ENCODE measurements at places on chromosomes 3 and 15. TPM values are rescaled to one million over a fixed set of nuclear protein-coding genes. Genes with fewer than 3 reads are reported as not detected.

- no peaks in the 10 kb centered on the region for H3K4me1 ChIP-seq
- no peak overlapping the region for H3K27ac ChIP-seq
- no peaks in the 10 kb centered on the region for H3K27me3 ChIP-seq
- DNase-seq, result no peak
- no peak overlapping the region for H3K4me3 ChIP-seq
- no peaks in the 10 kb centered on the region for H3K36me3 ChIP-seq
Measured at GRCh38 chr3:138356730-138357405, 8.5 kb downstream of the MRAS start.

DNA sequence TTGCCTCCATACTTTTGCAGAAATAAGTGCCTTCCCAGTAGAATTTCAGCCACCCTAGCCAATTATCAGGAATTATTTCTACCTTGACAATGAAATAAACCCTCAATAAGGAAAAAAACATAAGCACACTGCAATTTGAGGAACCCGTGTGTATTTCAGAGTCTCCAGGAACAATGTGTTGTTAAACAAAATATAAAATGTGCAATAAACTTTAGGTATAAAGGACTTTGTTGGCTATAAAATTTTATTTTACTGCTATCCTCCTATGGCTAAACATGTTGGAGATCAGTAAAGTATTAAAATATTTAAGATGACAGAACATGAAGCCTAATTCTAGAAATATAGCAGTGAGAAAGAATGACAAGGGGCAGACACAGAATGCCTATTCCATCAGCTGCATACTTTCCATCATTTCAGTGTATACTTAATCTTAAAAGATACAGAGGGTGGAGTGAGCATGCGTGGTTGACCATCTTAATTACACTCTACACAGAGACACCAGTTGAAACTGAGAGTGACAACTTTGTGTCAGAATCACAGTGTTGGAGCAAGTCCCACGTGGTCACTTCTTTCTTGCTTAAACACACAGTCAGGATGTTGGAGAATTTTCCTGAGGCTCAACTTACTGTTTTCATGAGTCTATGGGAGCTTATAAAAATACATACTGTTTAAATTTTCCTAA lies 79.0 kb upstream of the SUCLG2 start:
- H3K4me3 ChIP-seq, result no peak overlapping the region
- H3K4me1 ChIP-seq, result no peaks in the 10 kb centered on the region
- H3K36me3 ChIP-seq, result no peaks in the 10 kb centered on the region
- no peak for DNase-seq
- no peaks in the 10 kb centered on the region for H3K27me3 ChIP-seq

GRCh38 chr3:142500211-142500610 lies 52.4 kb upstream of the XRN1 start:
- no peaks in the 10 kb centered on the region for H3K27me3 ChIP-seq
- H3K27ac ChIP-seq, result no peak overlapping the region
- no peaks in the 10 kb centered on the region for H3K4me1 ChIP-seq
- H3K4me3 ChIP-seq, result no peak overlapping the region
- peaks cover 18% of the 10 kb centered on the region for H3K36me3 ChIP-seq
- DNase-seq, result no peak

GRCh38 chr15:68641376-68641775 lies 62.6 kb downstream of the CORO2B start:
- no peak overlapping the region for H3K27ac ChIP-seq
- DNase-seq, result no peak
- H3K4me3 ChIP-seq, result no peak overlapping the region

DNA sequence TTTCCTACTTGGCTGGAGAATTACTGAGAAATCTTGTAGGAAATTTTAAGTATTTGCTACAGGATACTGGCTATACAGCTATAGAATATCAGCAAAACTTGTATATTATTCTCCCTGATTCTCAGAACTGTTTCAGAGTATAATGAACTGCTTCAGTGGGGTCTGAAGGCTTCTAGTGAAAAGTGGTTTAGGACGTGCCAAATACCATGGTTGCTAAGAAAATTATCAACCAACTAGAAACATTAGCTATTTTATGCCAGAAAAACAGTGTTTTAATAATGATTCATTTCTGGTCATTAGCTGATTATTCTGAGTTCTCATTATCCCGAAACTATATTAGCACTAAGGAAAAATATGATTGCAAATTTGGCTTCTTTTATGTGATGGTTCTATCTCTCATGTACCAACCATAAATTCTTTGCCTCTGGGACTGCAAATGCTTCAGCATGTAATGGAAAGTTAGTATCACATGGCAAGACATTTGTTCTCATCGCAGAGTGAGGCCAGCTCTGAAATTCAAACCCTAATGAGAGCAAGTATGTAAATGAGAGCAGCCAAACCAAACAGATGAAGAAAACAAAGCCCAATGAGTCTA lies 11.0 kb upstream of the TSC22D2 start:
- peaks cover 4% of the 10 kb centered on the region for H3K4me1 ChIP-seq
- no peaks in the 10 kb centered on the region for H3K27me3 ChIP-seq
- no peak overlapping the region for H3K4me3 ChIP-seq
- no peaks in the 10 kb centered on the region for H3K36me3 ChIP-seq
- no peak for DNase-seq

DNA sequence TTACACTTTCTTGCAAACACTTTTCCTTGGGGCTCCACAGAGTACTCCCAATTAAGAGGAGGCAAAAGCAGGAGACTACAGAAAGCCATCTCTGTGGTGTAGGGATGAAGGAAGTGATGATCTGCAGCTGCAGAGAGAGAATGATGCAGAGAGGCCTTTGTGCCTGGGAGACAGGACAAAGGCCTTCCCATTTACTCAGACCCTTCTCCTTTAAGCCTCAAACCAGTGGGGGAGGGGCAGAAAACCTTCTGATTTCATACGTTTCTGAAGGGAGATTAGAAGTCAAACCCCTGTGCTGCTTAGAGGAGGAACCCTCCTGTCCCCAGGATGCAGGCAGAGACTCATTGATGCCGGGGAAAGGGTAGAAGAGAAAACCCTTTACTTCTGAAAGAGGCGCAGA lies 130.8 kb downstream of the NEO1 start:
- no peaks in the 10 kb centered on the region for H3K4me1 ChIP-seq
- H3K27me3 ChIP-seq, result peaks cover 2% of the 10 kb centered on the region
- H3K36me3 ChIP-seq, result peaks cover 4% of the 10 kb centered on the region
- DNase-seq, result no peak

- no peak overlapping the region for H3K27ac ChIP-seq
- H3K4me3 ChIP-seq, result no peak overlapping the region
- H3K27me3 ChIP-seq, result peaks cover 23% of the 10 kb centered on the region
Measured at GRCh38 chr15:28885128-28885629, 595 bp upstream of the APBA2 start.

GRCh38 chr3:4976109-4976508 lies 3.1 kb upstream of the BHLHE40 start:
- H3K27me3 ChIP-seq, result no peaks in the 10 kb centered on the region
- no peaks in the 10 kb centered on the region for H3K36me3 ChIP-seq
- H3K4me1 ChIP-seq, result peaks cover 8% of the 10 kb centered on the region
- DNase-seq, result peak; percentile 75

DNA sequence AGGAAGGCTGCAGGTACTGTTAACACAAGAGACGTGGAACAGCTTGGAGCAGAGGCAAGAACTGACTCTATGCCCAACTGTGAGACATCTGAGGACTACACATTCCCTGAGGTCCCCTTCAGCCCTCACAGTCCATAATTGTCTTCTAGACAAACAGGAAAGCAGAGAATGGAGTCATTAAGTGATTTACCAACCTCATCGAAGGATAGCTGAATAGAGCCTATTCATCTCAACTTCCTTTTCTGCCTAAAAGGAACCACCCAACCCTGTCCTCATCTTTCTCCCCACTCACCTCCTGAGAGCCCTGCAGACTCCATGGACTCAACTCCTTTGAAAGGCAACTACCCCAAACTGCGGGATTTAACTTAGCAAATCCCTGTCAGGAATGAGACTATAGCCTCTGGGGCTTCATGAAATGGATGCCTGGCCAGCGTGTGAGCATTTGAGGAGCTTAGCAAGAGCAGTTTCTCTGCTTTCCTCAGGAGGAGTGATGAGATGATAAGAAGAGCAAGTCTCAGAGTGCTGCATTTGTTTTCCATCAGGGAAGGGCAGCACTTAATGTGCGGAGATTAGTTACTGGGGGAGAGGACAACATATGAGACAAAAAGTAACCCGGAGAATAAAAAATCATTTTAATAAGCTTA lies 61.5 kb upstream of the FILIP1L start:
- H3K27me3 ChIP-seq, result no peaks in the 10 kb centered on the region
- no peaks in the 10 kb centered on the region for H3K4me1 ChIP-seq
- DNase-seq, result no peak
- H3K27ac ChIP-seq, result no peak overlapping the region
- peaks cover 9% of the 10 kb centered on the region for H3K36me3 ChIP-seq

GRCh38 chr3:100635273-100635701 lies 25.9 kb downstream of the ADGRG7 start:
- peak; percentile 92 for DNase-seq
- H3K4me1 ChIP-seq, result peaks cover 3% of the 10 kb centered on the region
- H3K27ac ChIP-seq, result peak overlapping the region; percentile 9
- no peaks in the 10 kb centered on the region for H3K27me3 ChIP-seq
- no peak overlapping the region for H3K4me3 ChIP-seq

GRCh38 chr15:89416339-89417183 lies 79.8 kb downstream of the RHCG start:
- H3K36me3 ChIP-seq, result no peaks in the 10 kb centered on the region
- H3K4me1 ChIP-seq, result no peaks in the 10 kb centered on the region
- no peak overlapping the region for H3K4me3 ChIP-seq
- no peak overlapping the region for H3K27ac ChIP-seq
- peak; percentile 61 for DNase-seq
- no peaks in the 10 kb centered on the region for H3K27me3 ChIP-seq

GRCh38 chr3:14406336-14406735 lies 3.9 kb downstream of the SLC6A6 start:
- H3K36me3 ChIP-seq, result peaks cover 38% of the 10 kb centered on the region
- no peak for DNase-seq
- no peak overlapping the region for H3K4me3 ChIP-seq
- H3K4me1 ChIP-seq, result peaks cover 16% of the 10 kb centered on the region

DNA sequence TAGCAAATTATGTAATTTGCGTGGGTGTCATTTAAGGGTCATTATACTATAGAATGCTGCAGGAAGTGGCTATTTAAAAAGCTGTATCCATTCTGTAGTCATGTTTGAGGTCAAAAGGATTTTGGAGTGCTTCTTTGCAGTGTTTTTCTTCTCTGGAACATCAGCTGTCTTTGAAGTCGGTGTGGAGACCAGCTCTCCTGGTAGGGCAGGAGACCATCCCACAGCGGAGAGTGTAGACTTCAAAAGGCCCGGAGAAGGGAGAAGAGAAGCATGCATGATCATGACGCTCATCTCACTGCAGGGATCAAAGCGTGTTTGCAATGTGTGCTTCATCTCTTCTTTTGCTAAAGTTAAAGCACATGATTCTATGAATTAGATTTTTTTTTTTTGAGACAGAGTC lies 19.9 kb downstream of the PXK start:
- H3K27ac ChIP-seq, result no peak overlapping the region
- no peaks in the 10 kb centered on the region for H3K27me3 ChIP-seq
- H3K36me3 ChIP-seq, result no peaks in the 10 kb centered on the region
- H3K4me1 ChIP-seq, result no peaks in the 10 kb centered on the region
- DNase-seq, result no peak

DNA sequence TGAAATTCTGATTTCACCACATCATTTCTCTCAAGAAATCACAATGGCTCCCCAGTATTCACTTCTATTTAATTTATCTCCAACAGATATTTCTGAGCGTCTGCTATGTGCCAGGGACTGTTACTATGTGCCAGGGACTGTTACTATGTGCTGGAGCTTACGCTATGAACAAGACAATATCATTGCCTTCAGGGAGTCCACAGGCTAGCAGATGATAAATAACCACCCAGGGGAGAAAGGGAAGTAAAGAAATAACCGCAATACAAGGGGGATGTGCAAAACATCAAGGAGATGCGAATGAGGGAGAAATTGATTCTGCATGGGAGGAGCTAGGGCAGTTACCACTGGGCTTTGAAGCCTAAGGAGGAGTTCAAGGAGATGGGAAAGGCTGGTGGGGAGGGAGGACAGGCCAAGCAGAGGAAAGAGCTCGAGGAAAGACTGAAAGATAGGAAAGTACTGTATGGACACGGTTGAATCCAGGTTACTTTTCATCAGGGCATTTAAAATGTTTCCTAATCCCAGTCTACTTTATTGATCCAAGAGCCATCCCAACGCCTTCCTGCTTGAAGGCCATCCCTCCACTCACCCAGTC lies 2.5 kb downstream of the THSD4 start:
- DNase-seq, result no peak
- H3K36me3 ChIP-seq, result no peaks in the 10 kb centered on the region
- no peak overlapping the region for H3K27ac ChIP-seq
- H3K27me3 ChIP-seq, result peaks cover 2% of the 10 kb centered on the region
- H3K4me3 ChIP-seq, result no peak overlapping the region
- no peaks in the 10 kb centered on the region for H3K4me1 ChIP-seq

DNA sequence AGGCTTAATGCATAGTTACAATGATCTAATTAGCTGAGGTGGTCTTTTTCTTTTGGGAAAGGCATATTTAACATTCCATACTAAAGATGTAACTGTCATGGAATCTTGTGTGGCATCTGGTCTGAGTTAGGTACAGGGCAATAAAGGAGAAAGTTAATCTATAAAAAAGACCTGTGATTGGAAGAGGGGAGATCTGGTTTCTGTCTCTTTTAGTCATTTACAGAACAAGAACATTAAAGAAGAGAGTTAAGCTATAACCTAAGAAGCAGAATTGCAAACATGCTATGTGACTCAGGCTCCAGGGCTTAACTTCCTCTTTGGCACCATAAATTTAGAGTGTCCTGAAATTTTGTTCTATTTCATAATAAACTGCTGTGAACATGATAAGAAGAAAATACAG lies 47.2 kb upstream of the MME start:
- no peak for DNase-seq
- no peaks in the 10 kb centered on the region for H3K4me1 ChIP-seq

GRCh38 chr3:78580681-78581080 lies 1187.1 kb downstream of the ROBO1 start:
- H3K4me1 ChIP-seq, result no peaks in the 10 kb centered on the region
- H3K4me3 ChIP-seq, result no peak overlapping the region
- no peak overlapping the region for H3K27ac ChIP-seq
- DNase-seq, result no peak
- no peaks in the 10 kb centered on the region for H3K27me3 ChIP-seq
- H3K36me3 ChIP-seq, result no peaks in the 10 kb centered on the region

GRCh38 chr3:77040926-77041722 lies 1.2 kb downstream of the ROBO2 start:
- no peak overlapping the region for H3K27ac ChIP-seq
- peaks cover 8% of the 10 kb centered on the region for H3K4me1 ChIP-seq
- H3K27me3 ChIP-seq, result peaks cover 5% of the 10 kb centered on the region
- no peaks in the 10 kb centered on the region for H3K36me3 ChIP-seq
- no peak overlapping the region for H3K4me3 ChIP-seq
- no peak for DNase-seq

- no peaks in the 10 kb centered on the region for H3K36me3 ChIP-seq
- peaks cover 15% of the 10 kb centered on the region for H3K4me1 ChIP-seq
- no peak overlapping the region for H3K27ac ChIP-seq
- H3K27me3 ChIP-seq, result no peaks in the 10 kb centered on the region
Measured at GRCh38 chr3:31565288-31565687, 32.6 kb downstream of the STT3B start.

The SLC12A1 gene
- polyA plus RNA-seq, result not detected

The TRAT1 gene
- polyA plus RNA-seq, result not detected

The KIF15 gene
- polyA plus RNA-seq, result 9.4 TPM

The DUOXA2 gene
- polyA plus RNA-seq, result 7.5 TPM

The ERC2 gene
- polyA plus RNA-seq, result not detected

The IL20RB gene
- 0.67 TPM for polyA plus RNA-seq

The C3orf85 gene
- polyA plus RNA-seq, result 10.3 TPM

The TMC3 gene
- polyA plus RNA-seq, result not detected

The C3orf20 gene
- not detected for polyA plus RNA-seq

The RNF168 gene
- 3.1 TPM for polyA plus RNA-seq

The SLC6A6 gene
- 6.9 TPM for polyA plus RNA-seq
